ENCODE measurements at places on chromosomes 11 and 22. TPM values are rescaled to one million over a fixed set of nuclear protein-coding genes. Genes with fewer than 3 reads are reported as not detected.
A peak's percentile ranks its signal among the peaks of the same experiment; 100 is the strongest.

- DNase-seq: no peak
Measured at GRCh38 chr11:106077609-106078455, at the start of gene AASDHPPT. TSS of gene AASDHPPT (plus strand) at chr11:106077662. CDS start at chr11:106077711, 49 bp downstream.

GRCh38 chr11:120147094-120147949 is 9.4 kb upstream of the TRIM29 start:
- DNase-seq: no peak

DNA sequence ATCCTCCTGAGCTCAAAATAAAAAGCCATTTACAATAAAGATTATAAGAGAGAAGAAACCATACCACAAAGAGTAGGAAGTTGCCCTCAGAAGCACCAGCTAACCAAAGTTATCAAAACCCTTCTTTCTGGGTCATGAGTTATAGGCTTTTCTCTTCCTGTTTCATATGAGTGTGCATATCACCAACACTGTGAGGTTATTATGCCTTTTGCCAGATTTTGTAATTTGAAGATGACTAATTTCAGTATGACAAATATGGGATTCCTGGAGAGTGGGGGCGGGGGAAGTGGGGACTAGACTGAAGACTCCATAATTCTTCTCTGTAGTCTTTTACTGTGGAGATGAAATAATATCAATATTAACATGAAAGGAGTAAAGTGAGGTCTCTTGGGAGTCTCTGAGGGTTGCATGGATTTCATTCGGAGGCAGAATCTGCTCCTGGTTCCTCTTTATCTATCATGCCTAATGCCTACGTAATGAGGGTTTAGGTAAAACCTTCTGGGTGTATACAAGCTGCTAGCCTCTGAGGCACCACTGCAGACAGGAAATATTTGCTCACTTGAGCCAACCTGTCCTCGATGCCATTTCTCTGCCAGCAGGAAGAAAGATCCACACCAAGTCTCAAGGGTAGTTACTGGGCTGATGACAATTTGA is 2.1 kb downstream of the LPXN start:
- peak; percentile 50 for DNase-seq

DNA sequence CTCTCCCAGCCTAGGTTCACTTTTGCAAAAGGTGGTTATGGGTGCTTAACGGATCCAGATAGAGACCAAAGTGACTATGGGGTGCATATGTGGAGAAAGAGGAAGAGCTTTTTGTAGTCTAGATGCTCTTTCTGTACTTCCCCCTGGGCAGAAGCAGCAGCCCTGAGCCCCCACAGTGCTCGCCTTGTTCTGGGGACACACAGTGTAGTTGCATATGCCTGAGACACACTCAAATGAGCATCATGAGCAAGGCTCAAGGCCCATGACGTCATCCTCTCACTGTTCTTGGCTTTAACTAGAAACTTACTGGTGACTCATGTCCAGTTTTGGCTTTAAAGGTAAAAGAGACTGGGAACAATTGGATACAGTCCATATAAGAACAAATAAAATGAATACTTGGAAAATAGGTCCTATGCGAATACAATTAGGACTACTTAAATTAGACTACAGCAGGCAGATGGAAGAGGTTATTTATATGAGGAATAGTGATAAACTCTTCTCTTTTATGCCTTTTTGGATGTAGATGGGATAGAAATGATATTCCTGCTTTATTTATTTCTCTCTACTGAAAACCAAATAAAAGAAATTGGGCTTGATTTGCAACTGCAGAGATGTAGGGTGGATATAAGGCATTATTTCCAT is 20.1 kb upstream of the PEX26 start:
- DNase-seq: peak; percentile 67

ZP1 gene
- total RNA-seq: not detected

DNA sequence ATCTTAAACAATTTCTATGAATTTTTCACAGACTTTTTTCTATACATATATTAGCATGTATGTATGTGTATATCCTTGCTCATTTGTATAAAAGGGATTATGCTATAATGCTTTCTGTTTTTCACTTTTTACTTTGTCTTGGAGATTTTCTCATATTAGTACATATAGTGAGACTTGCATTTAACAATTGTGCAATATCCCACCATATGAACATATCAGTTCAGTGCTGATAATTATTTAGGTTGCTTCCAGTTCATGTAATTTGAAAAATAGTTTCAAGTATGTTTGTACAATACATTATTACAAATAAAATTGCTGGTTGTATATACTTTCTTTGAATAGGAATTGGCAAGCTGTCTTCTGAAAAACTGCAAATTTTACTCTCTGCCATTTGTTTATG is 37.9 kb downstream of the HEPHL1 start:
- DNase-seq: no peak

DNA sequence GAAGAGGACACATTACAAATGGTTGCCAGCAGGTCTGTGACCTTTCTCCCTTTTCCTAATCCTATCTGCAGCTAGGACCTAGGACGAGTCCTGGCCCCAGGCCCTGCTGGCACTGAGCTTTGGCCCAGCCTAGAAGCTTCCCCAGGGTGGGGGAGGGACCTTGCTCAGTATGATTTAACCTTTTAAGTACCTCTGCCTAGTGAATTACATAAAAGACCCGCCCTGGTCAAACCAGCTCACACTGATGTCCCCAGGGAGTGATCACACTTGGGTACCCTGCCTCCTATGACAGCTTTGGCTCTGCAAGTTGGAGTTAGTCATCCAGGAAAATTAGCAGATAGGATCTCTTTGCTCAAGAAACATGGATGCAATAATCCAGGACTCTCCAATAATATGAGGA is 21.9 kb downstream of the ASCC2 start:
- peak; percentile 91 for DNase-seq
